Pulmonary artery endothelial cell (primary cell): ENCODE measurements at places on chromosomes 16 and 17. TPM values are rescaled to one million over a fixed set of nuclear protein-coding genes. Genes with fewer than 3 reads are reported as not detected.

GRCh38 chr16:71709229-71709781 is 15.2 kb downstream of the PHLPP2 start:
- DNase-seq: no peak

DNA sequence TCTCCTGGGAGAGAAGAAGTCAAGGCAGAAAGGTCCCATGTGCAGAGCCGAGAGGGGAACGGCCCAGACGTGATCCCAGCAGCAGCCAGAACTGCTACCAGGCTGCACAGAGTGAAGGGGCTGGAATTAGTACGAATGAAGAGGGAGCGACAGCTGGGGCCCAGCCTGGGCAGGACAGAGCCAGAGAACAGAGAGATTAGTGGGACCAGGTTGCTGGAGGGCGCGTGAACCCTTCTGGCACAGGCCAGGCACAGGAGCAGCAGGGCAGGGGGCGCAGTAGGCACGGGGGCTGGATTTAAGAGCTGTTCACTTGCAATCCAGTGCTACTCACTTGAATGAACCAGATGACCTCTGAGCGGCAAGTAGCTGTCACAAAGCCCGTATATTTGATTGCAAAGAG is 66.9 kb downstream of the PLXDC1 start:
- no peak for DNase-seq

DNA sequence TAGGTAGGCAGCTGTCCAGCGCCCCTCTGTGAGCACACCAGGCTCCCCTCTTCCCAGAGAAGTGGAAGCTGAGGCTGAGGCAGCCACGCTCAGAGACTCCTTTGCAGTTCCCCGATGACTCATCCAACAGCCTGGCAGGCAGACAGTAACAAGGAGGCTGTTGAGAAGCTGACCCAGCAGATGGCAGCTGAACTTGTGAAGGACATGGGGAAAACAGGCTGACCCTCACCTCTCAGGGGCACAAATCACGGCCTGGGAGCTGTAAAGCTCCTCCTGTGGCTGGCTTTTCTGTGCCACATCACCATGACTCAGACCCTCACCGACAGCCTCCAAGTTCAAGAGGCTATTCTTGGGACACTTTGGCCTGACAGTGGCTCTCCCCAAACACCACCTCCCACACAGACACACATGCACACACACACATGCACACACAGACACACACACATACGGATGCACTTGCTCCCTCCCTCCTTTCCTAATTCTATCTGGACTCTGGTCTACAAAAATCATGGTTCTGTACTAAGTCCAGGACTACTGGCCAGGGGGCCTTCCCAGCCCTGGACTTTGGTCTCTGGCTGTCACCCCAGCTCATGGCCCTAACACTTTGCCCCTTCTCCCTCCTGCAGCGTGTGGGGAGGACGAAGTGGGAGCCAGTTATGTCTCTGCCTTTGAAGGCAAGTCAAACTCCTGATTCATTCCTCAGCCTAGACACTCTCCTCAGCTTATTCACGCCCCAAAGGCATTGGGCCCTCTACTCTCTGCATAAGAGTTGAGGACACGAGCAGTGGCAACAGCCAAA is 23.2 kb downstream of the MAP3K14 start:
- peak; percentile 80 for DNase-seq

DNA sequence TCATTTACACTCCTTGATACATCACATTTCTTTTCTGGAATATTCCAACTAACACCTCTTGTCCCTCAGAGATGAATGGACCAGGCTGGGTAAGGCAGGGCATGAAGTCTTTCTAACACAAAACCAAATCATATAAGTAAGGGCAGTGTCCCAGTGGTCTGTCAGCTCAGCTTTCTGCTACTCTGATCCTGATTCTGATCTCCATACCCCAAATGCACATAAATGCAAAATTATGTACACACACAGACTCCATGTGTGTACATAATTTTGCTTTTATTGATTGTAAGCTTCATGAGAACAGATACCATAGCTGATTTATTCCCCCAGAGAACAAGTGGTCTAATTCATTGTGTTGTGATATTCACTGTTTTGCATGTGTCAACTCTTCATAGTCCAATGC is 47.9 kb downstream of the NOG start:
- no peak for DNase-seq

DNA sequence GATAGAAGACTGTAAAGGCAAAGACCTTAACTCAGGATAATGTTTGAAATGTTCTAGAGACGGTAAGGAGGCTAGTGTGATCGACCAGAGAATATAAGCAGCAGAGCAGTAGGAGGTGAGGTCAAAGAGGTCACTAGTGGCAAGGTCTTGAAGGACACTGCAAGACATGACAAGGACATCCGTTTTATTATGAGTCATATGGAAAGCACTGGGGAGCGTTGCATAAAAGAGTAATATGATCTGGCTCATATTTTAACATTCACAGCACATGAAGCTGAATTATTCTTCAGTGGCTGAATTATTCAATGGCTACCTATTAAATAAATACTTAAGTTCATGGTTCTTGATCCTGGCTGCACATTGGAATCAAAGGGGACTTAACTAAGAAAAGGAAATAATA is 123.7 kb downstream of the SOX9 start:
- no peak for DNase-seq

- no peak for DNase-seq
Measured at GRCh38 chr17:40599468-40599763, 34.1 kb upstream of the CCR7 start.

GRCh38 chr17:57115916-57116315 is 30.9 kb downstream of the AKAP1 start:
- no peak for DNase-seq

DNA sequence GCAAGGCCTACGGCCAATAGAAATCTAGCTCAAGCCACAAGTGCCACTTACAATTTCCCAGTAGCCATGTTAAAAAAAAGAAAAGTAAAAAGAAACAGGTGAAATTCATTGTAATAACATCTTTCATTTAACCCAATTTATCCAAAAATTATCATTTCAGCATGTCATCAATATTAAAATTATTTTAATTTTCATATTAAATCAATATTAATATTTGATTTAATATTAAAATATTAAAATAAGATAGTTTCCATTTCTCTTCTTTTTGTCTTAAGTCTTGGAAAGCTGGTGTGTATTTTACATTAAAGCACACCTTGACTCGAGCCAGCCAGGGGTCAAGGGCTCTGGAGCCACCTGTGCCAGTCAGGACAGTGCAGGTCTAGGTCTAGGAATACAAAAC is 12.7 kb upstream of the C16orf74 start:
- DNase-seq: no peak

GRCh38 chr17:74972107-74972972 is at the start of gene HID1:
TSS of gene HID1 (minus strand) at chr17:74972759. CDS start at chr17:74972656, 103 bp downstream.
- DNase-seq: no peak

GRCh38 chr17:60606036-60606435 is 6.0 kb downstream of the PPM1D start:
- DNase-seq: no peak

- DNase-seq: no peak
Measured at GRCh38 chr16:55184619-55185018, 139.4 kb upstream of the IRX6 start.

DNA sequence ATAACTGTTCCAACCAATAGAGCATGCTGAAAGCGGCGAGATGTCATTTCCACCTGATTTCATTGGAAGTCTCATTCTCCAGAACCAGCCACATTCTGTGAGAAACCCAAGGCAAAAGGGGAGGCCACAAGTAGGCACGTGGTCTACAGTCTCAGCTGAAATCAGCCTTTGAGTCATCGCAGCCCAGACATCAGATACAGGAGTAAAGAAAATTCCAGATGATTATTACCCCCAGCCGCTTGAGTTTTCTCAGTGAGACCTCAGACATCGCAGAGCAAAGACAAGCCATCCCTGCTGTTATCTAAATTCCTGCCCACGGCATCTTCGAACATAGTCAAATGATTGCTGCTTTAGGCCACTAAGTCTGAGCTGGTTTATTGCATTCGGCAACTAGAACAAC is 23.1 kb downstream of the STAT3 start:
- no peak for DNase-seq

DNA sequence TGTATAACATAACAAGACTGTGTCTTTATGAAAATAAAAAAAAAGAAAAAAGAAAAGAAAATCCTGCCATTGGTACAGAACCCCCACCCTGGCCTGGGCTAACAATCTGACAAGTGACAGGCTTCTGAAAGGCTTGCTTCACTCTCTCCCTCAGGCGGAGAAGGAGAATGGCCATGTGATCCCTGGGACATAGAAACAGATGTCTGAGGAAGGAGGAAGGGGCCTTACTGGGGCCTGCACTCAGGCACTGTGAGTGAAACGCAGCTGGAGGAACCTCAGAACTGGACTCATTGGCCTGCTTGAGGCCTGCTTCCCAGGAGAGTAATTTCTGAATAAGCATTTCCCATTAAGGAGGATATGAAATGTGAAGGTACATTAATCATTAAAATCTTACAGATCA is 17.5 kb downstream of the MAP3K14 start:
- DNase-seq: no peak

DNA sequence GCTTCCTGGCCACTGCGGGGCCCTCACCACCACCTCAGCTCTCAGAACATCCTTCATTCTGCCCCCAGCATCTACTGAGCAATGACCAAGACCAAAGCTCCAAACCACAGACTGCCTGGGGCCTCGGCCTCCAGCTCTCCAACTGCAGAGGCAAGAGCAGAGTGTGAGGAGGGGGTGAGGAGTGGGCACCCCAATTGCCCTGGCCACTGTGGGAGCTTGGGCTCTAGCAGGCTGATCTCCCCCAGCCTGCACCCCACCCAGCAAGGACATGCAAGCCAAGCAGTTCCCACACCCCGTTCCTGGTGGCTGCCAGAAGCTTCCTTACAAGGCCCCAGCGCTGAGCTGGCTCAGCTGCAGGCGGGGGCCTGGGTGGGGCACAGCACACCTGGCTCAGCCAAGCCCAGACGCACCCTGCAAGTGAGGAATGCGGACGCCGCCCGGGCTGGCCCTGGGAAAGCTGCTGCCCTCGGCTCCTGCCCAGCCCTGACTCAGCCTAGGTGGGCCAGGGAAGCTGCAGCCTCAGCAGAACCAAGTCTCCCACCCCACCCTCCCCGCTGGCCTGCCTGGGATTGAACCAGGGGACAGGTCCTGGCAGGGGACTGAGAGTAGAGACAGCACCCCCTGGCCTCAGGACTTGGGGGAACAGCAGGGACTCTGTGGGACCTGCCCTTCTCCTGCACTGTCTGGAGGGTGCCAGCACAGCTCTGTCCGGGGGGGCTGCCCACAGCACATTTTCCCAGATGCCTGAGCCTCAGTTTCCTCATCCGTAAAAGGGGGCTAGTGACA is 29.7 kb upstream of the KRT17 start:
- no peak for DNase-seq

GRCh38 chr16:87921236-87921773 is 15.0 kb downstream of the CA5A start:
- no peak for DNase-seq

- no peak for DNase-seq
Measured at GRCh38 chr17:80631142-80632045, 86.8 kb downstream of the RPTOR start.

DNA sequence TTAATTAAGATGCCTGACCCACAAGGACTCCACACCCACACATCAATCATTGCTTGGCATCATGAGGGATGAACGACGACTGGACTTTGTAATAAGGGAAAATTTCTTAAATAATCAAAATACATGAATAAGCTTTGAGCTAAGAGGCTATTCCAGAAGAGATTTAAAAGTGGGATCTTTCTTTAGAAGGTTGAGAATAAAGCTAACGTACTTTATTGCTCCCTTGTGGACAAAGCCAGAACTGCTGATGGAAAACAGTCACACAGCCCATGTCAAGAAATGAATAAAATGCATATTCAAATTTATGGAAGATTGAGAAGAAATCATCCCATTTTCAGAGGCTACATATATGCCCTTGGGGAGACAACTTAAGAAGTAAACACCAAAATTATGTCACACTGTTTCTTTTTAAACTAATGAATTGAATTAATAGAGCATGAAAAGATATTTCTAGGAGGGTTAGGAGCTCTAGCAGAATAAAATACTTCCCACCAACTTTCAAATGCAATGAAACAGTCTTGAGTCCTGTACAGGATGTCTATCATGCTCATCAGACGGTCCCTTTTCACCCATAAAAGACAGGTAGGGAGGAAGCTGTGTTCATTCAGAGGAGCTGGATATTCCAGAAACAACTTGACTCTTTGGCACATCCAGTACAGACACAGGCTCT is 60.2 kb upstream of the PHOSPHO1 start:
- no peak for DNase-seq

- DNase-seq: no peak
Measured at GRCh38 chr17:31573047-31573446, 181.6 kb downstream of the RAB11FIP4 start.

DNA sequence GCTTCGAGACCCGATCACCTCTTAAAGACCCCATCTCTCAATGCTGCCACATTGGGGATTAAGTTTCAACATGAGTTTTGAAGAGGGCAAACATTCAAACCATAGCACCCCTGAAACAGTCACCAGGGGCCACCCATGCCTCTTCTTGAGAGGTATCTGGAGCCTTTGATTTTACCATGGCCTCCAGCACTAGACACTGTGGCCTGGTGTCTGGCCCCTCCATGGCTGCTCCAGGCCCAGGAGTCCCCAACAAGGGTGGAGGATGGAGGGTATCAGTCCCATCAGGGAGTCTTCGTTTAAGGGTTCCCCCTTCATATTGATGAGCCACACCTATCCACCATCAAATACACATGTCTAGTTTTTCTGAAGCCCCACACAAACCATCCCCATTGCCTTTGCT is 66.5 kb upstream of the CDH5 start:
- no peak for DNase-seq

GRCh38 chr16:56780646-56781045 is 50.7 kb downstream of the NUP93 start:
- no peak for DNase-seq

DNA sequence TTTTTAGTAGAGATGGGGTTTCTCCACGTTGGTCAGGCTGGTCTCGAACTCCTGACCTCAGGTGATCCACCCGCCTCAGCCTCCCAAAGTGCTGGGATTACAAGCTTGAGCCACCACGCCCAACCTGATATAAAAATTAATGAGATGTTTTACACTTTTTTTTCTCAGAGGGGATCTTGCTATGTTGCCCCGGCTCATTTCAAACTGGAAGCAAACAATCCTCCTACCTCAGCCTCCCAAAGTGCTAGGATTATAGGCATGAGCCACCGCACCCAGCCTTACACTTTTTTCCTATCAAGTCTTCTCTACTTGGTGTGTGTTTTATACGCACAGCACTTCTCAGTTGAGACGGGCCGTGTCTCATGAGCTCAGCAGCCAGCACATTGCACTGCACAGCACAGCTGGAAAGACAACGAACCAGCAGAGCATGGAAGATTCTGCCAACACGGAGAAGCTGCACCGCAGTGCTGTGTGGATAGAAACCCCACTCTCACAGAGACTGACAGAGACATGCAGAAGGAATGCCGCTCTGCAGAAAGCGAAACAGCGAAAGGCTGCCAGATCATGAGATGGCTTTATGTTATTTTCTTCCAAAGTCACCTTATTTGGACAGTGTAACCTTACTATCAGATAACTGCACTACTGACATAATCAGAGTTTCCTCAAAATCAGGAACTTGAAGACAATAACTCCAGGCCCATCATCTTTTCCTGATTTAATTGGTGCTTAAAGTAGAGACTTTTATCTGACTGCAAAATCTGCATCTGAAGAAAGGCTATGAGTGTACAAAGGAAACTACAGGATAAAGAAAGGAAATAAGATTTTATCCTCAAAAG is 6.5 kb upstream of the QRICH2 start:
- DNase-seq: peak; percentile 83

GRCh38 chr17:15957206-15957605 is 12.3 kb downstream of the ADORA2B start:
- DNase-seq: no peak

Gene CCL2
- 135 and 355 TPM in 2 replicates for total RNA-seq

Gene C17orf50
- not detected in 2 replicates for total RNA-seq

Gene TBC1D3G
- not detected in 2 replicates for total RNA-seq

Gene CFAP97D1
- total RNA-seq: under 0.01 TPM in 1 of 2 replicates, not detected in the other

Gene FBXL19
- 27.0 and 29.7 TPM in 2 replicates for total RNA-seq

Gene CCL1
- not detected in 2 replicates for total RNA-seq

Gene ACSM3
- 4.7 and 14.0 TPM in 2 replicates for total RNA-seq

Gene WDR90
- 10.7 and 14.8 TPM in 2 replicates for total RNA-seq
